ENCODE measurements at places on chromosomes 5 and 9.

DNA sequence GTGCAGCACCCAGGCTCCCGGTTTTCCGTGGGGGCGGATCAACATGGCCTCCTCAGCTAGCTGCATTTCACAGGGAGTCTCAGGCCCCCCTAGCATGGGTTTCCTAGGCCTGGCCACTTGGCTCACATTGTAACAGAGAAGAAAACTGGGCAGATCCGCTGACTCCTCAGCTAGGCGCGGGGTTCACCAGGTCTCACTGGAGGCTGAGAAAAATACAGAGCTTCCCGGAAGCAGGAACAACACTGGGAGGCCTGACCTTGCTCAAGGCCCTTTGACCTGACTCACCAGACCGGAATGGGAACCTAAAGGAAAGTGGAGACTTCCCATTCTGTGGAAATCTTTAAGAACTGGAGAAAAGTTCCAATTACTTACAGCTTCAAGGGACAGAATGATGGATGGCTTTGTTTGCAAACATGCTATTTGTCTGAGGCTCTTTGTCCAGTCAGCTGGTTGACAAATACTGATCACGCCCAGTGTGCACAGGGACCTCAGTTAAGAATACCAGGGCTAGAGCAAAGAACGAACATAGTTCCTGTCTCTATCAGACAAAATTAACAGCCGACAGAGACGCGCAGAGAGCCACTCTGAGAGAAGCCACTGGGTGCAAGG, 88.7 kb upstream of the LRRTM2 start:
- no peak for DNase-seq

DNA sequence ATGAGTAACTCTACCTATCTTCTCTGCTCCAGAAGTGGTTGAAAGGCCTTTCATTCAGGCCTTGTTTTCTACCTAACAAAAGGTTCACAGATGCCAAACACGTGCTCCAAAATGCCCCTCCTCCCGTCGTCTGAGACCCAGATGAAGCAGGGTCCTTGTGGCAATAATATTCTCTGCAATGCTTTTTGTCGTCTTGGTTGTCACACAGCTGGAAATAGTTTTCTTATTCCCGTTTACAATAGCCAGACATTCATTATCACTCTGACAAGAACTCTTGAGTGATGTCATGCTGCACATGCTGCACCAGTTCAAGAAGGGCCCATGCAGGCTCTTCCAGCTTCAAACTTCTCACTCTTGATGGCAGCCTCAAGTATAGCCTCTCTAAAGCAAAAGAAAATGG, 7.8 kb downstream of the LPAR1 start:
- no peak for DNase-seq

DNA sequence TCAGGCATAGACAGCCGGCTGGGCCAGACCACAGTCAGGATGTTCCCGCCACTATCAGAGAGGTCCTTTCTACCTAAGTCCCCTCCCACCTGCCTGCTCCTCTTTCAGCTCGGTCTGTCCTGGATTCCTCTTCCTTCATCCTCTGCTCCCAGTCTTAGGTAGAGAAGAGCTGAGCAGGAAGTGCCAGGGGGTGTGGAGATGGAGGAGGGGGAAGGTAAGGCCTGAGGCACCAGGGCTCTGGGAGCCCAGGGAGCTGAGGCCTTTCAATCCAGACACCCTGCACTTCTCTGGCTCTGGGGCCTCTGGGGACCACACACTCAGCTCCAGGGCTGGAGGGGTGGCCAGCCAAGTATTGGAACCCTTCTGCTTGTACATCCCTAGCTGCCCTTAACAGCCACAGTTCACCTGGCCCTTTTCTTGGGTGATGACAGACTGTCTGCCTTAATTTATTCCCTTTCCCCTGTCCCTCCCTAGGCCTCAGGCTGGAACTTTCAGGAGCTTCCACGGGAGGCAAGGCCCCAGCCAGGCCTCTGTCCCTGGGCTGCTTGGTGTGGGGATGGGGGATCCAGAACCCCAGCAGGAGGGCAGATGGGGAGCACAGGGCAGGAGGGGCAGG, 15.6 kb downstream of the IRF1 start:
- no peak for DNase-seq

DNA sequence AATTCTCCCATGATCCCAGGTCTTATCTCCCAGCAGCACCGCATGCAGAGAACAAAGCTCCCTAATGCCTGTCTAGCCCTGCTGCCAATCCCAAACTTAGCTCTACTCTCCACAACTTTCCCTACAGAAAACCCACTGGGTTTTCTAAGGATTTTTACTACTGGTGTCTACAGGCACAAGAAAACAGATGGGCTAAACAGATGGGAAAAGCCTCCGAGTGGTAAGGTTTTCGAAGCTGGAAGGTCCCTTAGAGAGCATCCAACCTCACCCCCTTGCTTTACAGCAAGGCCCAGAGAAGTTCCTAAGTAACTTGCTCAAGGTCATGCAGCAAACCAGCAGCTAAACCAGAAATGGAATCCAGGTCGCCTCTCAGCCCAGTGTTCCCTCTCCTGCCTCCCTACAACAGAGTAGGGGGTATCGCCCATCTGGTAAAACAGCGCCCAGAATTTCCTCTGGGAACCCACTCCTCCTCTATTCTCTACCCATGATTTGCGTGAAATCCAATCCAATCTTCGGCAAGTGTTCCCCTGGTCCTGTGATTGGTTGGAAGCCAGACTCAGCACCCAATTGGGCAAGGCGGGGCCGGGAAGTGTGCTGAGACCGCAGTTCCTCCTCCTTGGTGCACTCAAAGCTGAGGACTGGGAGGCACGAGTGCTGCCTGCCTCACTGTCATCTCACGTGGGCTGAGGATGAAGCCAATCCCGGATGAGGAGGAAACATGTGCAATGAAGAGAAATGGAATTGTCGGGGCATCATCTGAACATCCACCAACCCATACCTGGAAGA, 20.8 kb downstream of the CPLX2 start:
- no peak for DNase-seq

GRCh38 chr9:28930766-28931165, 1357.5 kb upstream of the C9orf72 start:
- no peak for DNase-seq

DNA sequence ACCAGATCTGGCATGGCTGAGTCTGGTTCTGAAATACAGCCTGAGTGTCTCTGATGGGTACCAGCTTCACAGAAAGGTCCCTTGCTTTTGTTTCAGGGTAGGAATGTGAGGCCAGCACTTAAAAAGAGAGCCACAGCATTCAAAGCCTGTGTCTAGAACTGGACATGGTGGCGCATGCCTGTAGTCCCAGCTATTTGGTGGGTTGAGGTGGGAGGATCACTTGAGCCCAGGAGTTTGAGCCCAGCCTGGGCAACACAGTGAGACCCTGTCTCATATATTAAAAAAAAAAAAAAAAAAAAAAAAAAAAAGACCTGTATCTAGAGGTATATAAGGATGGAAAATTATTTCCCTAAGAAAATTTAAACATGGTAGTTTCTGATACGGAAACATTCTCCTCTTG, 202.3 kb downstream of the GAPVD1 start:
- DNase-seq: no peak

Data from GM13977 (cell line).